ENCODE measurements at places on chromosomes 11 and 22.

GRCh38 chr11:57353036-57353435 lies 14.9 kb downstream of the P2RX3 start:
- DNase-seq: no peak

DNA sequence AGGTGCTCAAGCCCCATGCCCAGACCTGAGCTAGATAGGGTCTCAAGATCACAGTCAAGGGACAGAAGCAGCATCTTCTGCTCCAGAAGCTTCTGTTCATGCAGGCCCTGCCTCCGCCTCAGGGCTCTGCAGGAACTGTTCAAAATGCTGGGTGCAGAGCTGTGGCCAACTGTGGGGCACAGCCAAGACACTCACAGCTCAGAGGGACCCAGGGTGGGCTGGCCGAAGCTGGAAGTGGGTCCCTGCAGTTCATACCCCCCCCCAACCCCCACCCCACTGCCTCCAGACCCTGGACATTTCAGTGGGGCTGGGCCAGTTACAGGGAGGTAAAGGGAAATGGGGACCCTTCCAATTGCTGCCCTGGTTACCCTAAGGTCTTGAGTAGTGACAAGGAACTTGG lies 129.0 kb downstream of the CRYBB2 start:
- no peak for DNase-seq

- no peak for DNase-seq
Measured at GRCh38 chr11:103994094-103994493, 42.3 kb upstream of the DDI1 start.

DNA sequence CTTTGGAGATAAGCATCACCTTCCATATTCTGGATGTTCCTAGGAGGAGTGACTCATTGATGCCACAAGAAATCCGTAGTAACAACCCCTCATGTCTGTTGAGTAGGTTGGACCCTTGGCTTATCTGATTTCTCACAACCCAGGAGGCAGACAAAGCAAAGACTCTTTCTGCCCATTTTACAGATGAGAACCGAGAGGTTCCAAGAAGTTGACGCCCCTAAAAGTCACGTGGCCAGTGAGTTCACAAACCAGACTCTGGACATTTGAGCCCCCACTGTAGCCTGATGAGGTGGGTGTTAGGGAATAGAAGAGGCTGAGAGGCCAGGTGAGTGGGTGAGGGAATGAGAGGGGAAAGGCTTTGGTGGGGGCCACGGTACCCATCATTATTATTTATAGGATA lies 70.3 kb downstream of the TSPAN18 start:
- no peak for DNase-seq

GRCh38 chr22:43479962-43480361 lies 68.1 kb downstream of the MPPED1 start:
- DNase-seq: peak; percentile 24

DNA sequence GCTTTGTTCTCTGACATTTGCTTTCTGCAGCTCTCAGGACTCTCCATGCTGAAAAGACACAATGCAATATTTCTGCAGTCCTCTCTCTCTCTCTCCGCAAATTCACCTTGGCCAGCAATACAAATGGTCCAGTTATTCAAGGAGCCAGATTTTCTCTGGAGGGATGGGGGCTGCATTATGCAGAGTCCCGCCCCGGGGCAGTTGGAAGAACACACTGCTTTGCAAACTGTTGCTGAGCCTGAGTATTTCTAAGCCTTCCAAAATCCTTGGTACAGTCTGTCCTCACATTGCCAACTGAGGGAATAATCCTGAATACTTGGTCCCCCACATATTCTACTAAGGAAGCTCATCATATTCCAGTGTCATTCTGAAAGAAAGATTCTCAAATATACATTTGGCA lies 94.3 kb upstream of the ZC3H12C start:
- DNase-seq: no peak

- DNase-seq: no peak
Measured at GRCh38 chr22:44369916-44370801, 57.4 kb upstream of the SHISAL1 start.
